ENCODE measurements at places on chromosomes 4 and X. TPM values are rescaled to one million over a fixed set of nuclear protein-coding genes. Genes with fewer than 3 reads are reported as not detected.

DNA sequence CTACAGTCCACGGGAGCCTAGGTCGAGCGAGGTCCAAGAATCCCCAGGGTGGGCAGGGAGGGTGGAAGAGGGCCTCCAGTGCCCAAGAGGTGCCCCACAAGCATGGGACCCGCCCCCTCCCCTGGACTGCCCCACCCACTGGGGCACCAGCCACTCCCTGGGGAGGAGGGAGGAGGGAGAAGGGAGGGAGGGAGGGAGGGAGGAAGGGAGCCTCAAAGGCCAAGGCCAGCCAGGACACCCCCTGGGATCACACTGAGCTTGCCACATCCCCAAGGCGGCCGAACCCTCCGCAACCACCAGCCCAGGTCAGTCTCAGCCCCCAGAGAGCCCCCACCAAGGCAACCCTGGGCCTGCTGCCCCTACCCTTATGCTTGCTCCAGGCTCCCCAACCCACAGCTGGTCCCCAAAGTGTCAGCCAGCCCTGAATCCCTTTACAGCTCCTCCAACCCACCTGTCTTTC lies at the start of gene GATA1:
TSS of gene GATA1 (plus strand) at position 250 of the 460 bp plus-strand sequence. CDS start 4,520 bp downstream, outside the sequence.
- H3K4me3 ChIP-seq, result no peak within 1 kb of the TSS
- no peaks in the 10 kb centered on the region for H3K36me3 ChIP-seq
- H3K27me3 ChIP-seq, result peaks cover 22% of the 10 kb centered on the region
- no peak for DNase-seq
- no peaks in the 10 kb centered on the region for H3K4me1 ChIP-seq

DNA sequence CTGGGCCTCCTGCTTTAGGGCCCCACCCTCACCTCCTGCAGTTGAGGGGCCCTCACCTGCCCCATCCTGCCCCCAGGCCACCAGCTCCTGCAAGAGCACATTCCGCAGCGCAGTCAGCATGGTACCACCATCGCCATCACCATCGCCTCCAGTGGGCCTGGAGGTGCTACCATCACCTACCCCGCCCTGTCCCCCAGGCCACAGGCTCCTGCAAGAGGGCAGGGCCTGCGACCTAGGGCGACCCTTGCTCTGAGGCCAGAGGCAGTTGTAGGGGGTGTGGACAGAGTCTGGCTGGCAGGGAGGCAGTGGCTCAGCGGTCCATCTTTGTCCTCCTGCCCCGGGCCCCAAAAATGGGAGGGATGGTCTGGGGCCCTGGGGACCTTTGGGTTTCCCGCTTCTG lies 3.9 kb upstream of the HAUS7 start:
- H3K4me3 ChIP-seq, result no peak overlapping the region
- no peak for DNase-seq
- H3K36me3 ChIP-seq, result no peaks in the 10 kb centered on the region

- no peak overlapping the region for H3K27ac ChIP-seq
- H3K4me3 ChIP-seq, result no peak overlapping the region
- no peaks in the 10 kb centered on the region for H3K4me1 ChIP-seq
- H3K27me3 ChIP-seq, result no peaks in the 10 kb centered on the region
Observed at GRCh38 chr4:14259936-14260335, 632.4 kb upstream of the BOD1L1 start.

DNA sequence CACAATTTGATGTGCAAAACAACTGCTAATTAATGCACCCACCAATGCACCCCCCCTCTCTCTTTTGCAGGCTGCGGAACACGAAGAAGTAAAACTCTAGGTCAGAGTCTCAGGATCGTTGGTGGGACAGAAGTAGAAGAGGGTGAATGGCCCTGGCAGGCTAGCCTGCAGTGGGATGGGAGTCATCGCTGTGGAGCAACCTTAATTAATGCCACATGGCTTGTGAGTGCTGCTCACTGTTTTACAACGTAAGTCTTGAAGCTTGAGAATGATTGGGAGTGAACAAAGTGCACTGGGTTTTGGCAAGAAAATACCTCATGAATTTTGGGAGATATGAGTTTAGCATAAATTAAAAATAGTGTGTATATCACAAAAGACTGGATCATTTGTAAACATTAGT lies 28.9 kb downstream of the TMPRSS11E start:
- no peak for DNase-seq
- H3K4me1 ChIP-seq, result no peaks in the 10 kb centered on the region
- H3K27ac ChIP-seq, result no peak overlapping the region
- H3K4me3 ChIP-seq, result no peak overlapping the region

- peak; percentile 57 for DNase-seq
- no peaks in the 10 kb centered on the region for H3K36me3 ChIP-seq
- H3K4me1 ChIP-seq, result peaks cover 2% of the 10 kb centered on the region
- H3K27me3 ChIP-seq, result peaks cover 3% of the 10 kb centered on the region
- peak overlapping the region; percentile 57 for H3K4me3 ChIP-seq
Observed at GRCh38 chrX:41275661-41276609, 58.0 kb upstream of the DDX3X start.

DNA sequence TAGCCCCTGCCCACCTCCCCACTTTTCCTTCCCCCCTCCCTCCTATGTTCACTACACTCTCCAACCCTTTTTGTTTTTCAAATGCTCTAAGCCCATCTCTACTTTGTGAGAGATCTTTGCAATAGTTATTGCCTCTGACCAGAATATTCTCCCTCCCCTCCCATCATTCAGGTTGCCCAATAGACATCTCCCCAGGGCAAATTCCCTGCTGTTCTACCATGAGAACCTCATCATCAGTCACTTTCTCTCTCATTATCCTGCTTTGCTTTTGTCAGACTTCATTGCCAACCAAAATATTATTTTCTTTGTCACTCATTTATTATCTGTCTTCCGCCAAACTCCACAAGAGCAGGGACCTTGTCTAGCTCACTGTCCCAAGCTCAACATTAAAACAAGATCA lies 268.2 kb upstream of the PPARGC1A start:
- no peaks in the 10 kb centered on the region for H3K4me1 ChIP-seq
- no peaks in the 10 kb centered on the region for H3K36me3 ChIP-seq
- no peak overlapping the region for H3K4me3 ChIP-seq
- no peak for DNase-seq
- no peak overlapping the region for H3K27ac ChIP-seq
- H3K27me3 ChIP-seq, result peaks cover 3% of the 10 kb centered on the region

DNA sequence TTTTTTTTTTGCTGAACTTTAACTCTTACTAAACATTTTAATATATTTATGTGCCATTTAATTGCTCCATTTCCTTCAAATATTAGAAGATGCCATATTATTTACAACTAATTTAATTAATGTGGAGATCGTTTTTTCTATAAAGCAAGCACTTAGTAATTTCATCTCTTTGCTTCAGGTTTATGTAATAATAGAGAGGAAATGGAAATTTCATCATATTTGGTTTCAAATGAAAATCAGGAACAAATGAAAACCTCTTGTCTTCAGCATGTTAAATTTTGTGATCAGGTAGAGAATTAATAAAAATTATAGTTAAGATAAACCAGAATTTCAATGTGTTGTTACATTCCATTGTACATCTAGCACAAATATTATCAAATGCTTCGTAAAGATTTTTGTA lies 120.1 kb downstream of the SYNPO2 start:
- peaks cover 2% of the 10 kb centered on the region for H3K4me1 ChIP-seq
- no peak overlapping the region for H3K27ac ChIP-seq
- H3K27me3 ChIP-seq, result no peaks in the 10 kb centered on the region
- DNase-seq, result no peak
- H3K4me3 ChIP-seq, result no peak overlapping the region

GRCh38 chrX:12984603-12985319 lies 9.9 kb downstream of the TMSB4X start:
- peak; percentile 35 for DNase-seq
- H3K27me3 ChIP-seq, result no peaks in the 10 kb centered on the region
- no peaks in the 10 kb centered on the region for H3K4me1 ChIP-seq

DNA sequence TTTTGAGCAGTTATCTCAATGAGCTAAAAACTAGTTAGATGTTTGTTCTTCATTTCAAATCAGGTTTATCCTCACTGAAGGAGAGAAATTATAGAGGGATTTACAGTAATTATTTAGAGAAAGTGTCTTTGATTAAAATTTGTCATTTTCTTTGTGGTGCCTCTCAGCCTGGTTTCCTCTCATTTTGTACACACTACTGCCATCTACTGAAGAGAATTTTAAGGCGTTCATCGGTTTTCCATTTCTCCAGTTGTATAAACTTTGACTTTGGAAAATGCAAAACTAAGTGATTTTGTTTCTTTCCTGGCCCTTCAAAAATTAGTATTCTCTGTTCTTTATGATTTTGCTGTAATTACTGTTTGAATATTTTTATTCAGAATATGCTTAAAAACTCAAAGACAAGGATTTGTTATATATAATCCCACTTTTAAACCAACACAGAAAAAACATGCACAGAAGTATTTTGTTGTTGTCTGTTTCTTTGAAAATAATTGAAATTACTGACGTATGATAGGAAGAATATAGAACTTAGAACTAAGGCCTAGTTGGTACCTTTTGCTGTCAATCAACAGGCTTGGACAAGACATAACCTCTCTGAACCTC lies 34.4 kb upstream of the ANXA3 start:
- peak; percentile 43 for DNase-seq
- H3K27me3 ChIP-seq, result peaks cover 2% of the 10 kb centered on the region
- H3K4me3 ChIP-seq, result no peak overlapping the region
- no peak overlapping the region for H3K27ac ChIP-seq
- H3K36me3 ChIP-seq, result no peaks in the 10 kb centered on the region
- no peaks in the 10 kb centered on the region for H3K4me1 ChIP-seq

- no peak for DNase-seq
- no peaks in the 10 kb centered on the region for H3K36me3 ChIP-seq
- H3K4me3 ChIP-seq, result no peak overlapping the region
- H3K27ac ChIP-seq, result no peak overlapping the region
- no peaks in the 10 kb centered on the region for H3K27me3 ChIP-seq
Observed at GRCh38 chr4:115491686-115492085, 378.3 kb upstream of the NDST4 start.

The SH2D1A gene
- not detected for total RNA-seq

The MGARP gene
- total RNA-seq, result 35.0 TPM

The SMIM10 gene
- 3.6 TPM for total RNA-seq

The MAGEA9B gene
- not detected for total RNA-seq

The GRID2 gene
- total RNA-seq, result not detected

The NSUN7 gene
- not detected for total RNA-seq

The PDLIM5 gene
- total RNA-seq, result 159 TPM

The IL1RAPL1 gene
- 12.5 TPM for total RNA-seq

The PF4V1 gene
- total RNA-seq, result not detected

Data from IMR-90 (cell line).